ENCODE measurements at places on chromosomes 11 and 22.
A peak's percentile ranks its signal among the peaks of the same experiment; 100 is the strongest.

- no peak for DNase-seq
Measured at GRCh38 chr11:112377946-112378345, 117.3 kb upstream of the PLET1 start.

DNA sequence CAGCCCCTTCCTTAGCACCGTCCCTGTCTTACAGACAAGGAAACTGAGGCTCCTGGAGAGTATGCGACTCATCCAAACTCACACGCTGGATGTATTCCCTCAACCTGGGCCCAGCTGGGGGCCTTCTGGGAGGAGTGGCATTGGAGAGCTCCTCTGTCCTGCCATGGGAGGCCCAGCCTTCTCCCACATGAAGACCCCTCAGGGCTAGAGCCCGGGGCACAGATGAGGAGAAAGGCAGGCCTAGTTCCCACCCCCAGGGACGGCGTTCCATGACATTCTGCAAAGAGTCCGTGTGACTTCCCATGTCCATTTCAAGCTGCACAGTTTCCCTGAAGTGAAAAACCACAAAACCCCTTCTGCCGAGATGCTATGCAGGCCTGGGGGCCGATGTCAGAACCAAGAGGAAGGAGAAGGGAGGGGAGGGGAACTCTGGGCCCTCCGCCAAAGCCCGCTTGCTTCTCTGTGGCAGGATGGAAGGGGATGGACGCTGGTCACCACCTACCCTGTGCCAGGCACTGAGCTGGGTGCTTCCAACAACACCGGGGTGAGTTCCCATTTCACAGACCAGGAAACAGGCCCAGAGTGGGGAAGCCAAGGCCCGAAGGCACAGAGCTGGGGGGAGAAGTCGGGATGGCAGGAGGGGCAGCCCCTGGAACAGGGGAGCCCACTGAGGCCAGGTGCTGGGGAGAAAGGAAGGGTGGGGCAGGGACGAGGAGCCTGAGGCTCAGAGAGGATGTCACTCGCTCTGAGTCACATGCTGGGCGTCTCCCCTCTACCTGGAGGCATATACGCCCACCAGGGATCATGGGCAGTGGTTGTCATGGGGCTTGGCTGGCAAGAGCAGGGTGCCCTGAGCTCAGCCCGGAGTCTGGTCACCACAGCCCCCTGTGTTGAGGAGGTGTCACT is 15.7 kb downstream of the RAC2 start:
- no peak for DNase-seq

- no peak for DNase-seq
Measured at GRCh38 chr22:38443628-38444521, 11.1 kb downstream of the KCNJ4 start.

DNA sequence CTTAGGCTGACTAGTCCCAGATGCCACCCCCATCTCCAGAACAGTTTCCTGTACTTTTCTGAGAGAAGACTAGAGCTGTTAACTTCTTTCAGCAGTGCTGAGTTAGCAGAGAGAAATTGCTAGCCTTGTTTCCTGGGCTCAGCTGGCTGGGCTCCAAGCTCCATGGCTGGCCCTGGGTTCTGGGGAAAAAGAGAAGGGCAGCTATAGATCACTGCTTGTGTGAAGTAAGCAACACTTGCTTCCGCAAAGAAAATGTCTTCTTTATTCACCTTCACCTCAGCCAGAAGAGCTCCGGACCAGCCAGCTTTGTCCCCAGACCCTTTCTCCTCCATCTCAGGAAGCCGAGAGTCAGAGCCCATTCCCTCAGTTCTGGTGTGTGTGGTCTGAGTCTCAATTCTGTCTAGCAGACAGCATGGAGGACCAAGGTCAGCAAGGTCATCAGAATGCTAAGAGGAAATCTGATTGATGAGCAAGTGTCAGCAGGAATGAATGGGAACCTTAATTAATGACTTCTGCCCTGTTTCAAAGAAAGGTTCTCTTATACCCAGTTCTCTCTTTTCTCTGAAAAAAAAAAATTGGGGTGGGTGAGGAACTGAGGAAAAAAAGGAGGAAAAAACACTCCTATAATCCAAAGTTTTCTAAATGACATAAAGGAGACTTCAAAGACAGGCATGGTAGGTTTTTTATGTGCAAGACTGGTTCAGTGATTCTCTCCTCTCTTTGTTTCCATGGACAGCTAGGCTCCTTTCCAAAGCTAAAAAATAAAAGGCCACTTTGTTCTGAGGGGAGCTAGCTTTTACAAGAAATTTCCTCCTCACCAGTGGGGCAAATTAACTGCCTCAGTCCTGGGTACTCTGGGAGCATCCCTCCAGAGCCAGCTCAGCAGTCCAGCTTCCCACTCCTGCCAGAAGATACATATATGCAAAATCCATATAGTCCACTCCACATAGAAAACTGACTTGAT is 63.6 kb upstream of the FAM181B start:
- DNase-seq: no peak

DNA sequence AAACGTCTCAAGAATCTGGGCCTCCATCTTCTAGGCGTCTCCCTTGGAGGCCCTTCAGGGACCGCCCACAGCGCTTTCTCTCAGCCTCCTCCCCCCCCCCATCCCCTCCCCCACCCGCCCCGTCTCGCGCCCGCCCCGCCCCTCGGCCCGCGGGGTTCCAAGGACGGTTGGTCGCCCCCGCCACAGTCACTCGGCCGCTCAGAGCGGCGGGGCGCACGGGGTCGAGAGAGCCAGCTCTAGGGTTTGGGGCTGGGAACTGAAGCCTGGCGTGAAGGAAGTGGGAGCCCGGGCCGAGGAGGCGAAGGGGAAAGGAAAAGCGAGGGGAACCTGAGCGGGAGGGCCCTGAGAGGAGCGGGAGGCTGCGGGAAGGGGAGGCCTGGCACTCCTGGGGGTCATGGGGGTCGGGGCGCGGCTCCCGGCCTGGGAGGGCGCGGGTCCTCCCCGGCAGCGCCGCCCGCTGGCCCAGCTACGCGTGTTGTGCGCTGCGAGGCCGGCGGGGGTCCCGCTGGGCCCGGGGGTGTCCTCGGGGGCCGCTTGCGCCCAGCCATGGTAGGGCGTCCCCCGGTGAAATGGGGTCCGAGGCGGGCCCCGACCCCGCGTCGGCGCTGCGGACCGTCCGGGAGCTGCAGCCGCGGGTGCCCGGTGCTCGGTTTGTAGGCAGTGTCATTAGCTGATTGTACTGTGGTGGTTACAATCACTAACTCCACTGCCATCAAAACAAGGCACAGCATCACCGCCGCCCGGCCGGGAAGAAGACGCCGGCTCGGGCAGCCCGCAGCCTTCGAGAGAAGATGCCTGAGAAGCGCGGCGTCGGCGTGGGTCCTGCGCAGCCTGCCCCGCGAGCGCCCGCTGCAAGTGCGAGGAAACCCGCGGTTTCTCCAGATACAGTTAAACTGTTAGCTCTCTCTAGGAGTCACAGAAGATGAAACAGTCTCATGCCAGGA is at the start of gene BTG4:
Gene BTG4 (minus strand): TSS at position 91 of the 944 bp plus-strand sequence. CDS start 13,610 bp downstream, outside the sequence.
- peak; percentile 13 for DNase-seq

DNA sequence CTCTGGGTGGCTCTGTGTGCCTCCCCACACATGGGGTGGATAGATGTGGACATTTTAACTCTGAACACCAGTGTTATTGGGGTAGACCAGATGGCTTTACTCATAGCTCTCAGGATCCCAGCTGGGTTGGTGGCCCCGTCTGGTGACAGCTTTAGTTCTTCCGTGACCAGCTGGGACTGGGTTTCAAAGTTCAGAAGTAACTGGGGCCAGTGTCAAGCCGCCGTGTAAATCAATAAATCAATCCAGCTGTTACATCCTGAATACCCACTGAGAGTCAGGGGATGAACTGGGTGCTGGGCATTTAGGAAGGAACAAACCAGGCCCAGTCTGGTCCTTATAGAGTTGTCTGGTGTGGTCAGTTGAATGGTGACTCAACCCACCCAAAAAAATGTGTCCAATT is 269.4 kb downstream of the CTTN start:
- DNase-seq: no peak

DNA sequence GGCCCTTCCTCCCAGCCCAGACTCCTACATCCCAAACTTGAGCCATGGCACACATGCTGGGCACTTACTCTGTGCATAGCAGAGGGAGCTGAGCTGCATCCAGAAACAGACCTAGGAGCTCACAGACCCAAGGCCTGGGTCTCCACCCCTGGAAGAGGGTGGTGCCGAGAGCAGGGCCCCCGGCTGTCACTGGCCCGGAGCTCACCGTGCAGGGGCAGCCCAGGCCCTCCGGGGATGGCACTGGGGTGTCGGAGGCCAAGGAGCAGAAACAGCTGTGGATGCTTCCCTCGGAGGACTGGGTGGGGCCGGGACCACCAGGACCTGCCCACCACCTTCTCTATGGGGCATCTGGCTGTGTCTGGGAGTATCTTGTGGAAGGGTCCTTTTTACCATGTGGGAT is 4.3 kb upstream of the APOBEC3A start:
- no peak for DNase-seq

DNA sequence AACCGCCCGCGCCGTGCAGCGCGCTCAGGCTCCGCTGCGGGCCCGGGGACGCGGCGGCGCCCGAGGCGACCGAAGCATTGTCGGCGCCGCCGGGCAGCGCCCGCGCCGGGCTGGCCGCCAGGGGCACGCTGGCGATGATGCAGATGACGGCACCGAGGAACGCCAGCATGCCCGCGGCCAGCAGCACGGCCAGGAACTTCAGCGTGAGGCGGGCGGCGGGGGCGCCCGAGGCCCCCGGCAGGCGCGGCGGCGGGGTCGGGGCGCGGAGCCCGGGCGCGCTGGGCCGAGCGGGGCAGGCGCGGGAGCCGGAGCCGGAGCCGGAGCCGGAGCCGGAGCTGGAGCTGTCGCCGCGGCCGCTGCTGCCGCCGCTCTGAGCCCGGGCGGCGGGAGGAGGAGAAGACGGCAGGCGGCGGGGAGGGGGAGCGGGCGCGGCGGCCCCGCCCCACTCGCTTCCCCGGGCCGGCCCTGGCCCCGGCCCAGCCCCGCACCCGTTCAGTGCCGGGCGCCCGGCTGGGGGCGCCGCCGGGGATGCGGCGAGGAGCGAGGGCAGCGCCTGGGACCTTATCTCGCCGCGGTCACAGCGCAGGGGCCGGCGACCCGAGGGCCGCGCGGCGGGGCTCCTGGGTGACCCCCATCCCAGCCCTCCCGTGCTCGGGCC is at the start of gene NPTXR:
Gene NPTXR (minus strand): TSS at position 372 of the 658 bp plus-strand sequence.
- peak; percentile 81 for DNase-seq

GRCh38 chr11:47020793-47021526 is 84.4 kb downstream of the CSTPP1 start:
- DNase-seq: no peak

DNA sequence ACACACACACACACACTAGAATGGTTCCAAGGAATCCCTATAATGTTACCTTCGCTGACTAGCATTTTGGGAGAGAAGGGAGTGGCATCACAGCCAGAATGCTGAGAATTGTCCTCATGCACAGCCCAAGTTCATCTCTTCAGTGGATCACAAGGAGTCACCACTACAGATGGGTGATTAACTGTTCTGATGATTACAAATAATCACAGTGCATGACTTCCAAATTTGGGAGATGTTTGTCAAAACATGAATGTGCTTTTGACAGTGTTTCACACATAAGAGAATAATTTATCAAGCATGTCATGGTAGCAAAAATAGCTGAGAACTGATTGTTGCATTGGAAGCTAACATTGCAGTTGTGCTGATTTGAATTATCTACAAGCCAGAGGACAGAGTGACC is 80.9 kb upstream of the SC5D start:
- DNase-seq: no peak

DNA sequence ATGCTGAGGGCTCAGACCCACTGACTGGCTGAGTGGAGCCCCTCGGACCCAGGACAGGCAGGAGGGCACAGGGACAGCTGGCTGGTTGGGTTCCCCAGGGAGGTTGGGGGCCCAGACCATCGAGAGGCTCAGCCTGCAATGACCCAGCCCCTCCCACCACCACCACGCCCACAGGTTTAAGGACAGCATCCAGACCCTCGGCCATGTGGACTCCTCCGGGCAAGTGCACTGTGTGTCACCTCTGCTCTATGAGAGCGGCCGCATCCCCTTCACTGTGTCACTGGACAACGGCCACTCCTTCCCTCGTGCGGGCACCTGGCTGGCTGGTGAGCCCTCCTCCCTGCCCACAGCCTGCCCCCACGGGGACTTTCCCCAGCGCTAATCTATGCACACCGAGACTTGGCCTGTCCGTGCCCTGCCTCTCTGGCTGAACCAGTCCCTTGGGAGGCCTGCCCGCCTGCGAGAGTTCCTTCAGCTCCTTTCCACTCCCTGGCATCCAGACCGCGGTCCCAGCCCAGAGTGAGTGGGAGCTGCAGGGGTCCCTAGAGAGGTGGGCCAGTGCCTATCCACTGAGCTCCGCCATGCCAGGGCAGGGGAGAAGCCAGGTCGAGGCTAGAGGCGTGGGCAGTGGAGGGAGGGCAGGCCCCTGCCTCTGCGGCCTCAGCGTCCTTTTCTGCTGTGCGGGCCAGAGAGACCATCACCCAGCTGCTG is 2.2 kb downstream of the SUSD2 start:
- DNase-seq: no peak

DNA sequence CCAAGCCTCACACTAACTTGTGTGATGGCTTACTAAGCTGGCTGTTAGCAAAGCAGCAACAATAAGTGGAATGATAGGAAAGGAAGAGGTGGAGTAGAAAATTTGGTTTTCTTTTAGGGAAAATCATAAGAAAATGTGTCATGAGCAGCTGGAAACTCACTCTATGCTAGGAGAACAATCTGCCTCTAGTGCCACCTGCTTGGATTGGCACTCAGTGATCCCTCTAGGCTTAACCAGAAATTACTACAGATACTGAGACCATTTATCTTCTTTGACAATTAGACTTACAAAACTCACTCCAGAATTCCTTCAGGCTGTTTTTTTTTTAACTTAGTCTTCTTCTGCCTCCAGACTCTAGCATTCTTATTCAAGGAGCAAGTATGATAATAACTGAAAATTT is 117.3 kb downstream of the CD44 start:
- DNase-seq: no peak

DNA sequence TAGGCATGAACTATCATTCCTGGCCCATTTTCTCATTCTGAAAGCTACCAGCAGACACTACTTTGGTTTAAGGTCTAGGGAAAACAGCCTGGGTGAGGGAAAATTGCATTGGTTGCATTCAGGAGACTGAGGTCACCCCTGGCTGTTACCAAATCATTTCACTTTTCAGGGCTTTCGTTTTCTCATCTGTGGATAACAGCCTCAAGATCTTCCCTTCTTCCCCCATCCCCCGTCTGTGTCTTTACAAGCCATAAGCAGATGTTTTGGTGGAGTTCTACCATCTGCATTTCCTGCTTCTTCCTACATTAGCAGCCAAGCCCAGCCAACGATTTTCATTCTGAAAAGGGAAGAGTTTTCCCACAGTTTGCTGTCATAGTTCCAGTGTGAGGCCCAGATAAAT is 130.4 kb downstream of the HIPK3 start:
- DNase-seq: peak; percentile 29

GRCh38 chr22:21449531-21450319 is 17.5 kb upstream of the TMEM191C start:
- DNase-seq: no peak

DNA sequence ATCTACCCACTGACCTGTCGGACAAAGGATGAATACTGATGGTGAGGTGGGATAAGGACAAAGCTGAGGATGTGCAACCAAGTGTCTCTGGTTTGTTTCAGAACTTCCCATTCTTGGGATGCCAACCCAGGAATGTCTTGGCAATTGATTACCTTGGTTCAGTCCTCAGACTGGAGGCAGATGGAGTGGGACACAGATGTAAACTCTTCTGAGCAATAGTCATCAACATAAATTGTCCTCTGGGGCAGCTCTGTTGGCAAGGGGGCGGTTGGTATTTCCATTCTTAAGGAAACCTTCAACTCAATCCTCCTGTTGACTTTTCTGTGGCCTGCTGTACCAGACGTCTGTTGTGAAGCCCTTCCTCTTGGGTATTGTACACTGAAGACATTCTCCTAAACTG is 6.8 kb downstream of the ABTB2 start:
- no peak for DNase-seq

All from foreskin fibroblast (primary cell).